T-helper 22 cell (primary cell): ENCODE measurements at places on chromosomes 16 and 17.
A peak's percentile ranks its signal among the peaks of the same experiment; 100 is the strongest.

DNA sequence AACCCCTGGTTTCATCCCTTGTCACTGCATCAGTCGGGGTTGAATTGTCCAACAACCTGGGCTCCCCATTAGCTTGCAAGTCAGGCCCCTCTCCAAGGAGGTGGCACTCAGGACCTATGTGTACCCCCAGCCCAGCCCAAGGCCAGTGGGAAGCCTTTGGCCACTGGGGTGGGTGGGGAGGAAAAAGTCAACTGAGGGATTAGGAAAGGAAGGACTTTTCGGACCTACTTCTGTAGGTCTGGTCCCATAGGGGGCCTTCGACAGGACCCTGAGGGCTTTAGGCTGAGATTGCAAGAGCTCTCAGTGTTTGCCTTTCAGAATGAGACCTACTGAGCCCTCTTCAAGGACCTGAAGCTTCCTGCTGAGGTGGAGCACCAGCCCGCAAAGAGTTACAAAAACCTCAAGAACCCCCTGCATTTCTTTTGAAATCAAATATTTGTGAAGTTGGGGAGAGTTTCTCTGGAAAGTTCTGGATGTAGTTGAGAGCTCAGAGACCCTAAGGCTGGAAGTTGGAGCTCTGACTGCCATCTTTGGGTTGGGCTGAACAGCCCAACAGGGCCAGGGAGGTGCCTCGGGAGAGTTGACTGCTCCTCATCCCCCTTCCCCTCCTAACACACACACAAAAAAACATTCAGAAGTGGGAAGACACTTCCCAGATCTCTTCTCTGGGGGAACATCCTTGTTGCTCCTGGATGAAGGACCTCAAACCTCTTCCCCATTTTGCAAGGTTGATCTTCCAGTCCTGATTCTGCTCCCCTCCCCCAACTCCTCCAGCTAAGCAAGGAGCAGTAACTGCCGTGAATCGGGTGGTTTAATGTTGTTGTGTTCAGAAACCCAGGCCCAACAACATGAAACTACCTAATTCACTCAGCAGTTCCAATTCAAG is 5.8 kb upstream of the HOXB9 start:
- no peak for DNase-seq

DNA sequence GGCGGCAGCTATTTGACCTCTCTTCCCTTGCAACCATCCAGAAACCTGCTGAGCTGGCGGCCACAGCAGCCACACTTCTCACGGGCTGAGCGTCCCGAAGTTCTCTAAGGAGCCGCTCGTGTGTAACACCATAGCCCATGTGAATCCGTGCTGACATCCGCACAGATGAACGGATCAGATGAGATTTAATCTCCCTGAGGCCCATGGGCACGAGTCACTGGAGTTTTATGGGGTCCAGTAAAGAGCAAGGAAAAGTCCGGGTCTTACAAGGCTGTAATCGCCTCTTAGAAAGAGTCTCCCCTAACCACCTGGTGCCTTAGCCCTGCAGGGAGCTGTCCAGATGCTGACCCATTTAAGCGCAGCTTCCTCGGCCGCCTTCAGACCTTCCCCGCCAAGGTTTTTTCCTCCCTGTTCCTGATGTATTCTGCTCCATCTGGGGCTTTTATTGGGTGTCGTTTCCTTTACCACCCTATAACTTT is 5.5 kb upstream of the CACNG5 start:
- DNase-seq = no peak

GRCh38 chr16:85900027-85900792 is 1.2 kb downstream of the IRF8 start:
- no peak for DNase-seq

GRCh38 chr16:19936441-19936840 is 51.8 kb upstream of the GPRC5B start:
- DNase-seq = no peak

DNA sequence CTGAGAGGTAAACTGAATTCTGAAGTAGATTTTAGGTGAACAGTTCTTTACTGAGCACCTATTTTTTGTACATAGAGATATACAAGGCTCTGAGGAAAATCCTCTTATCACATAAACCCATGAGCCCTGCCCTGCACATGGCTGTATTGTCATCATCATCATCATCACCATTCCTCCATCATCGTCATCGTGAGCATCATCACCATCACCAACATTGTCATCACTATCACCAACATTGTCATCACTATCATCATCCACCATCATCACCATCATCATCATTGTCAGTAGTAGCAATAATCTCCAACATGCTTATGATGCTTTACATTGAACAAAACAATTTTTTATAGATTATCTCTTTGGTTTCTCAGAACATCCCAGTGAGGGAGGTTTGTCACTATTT is 20.7 kb downstream of the ASIC2 start:
- DNase-seq = no peak

- DNase-seq = no peak
Observed at GRCh38 chr17:70169709-70170597, 621 bp downstream of the KCNJ2 start.

DNA sequence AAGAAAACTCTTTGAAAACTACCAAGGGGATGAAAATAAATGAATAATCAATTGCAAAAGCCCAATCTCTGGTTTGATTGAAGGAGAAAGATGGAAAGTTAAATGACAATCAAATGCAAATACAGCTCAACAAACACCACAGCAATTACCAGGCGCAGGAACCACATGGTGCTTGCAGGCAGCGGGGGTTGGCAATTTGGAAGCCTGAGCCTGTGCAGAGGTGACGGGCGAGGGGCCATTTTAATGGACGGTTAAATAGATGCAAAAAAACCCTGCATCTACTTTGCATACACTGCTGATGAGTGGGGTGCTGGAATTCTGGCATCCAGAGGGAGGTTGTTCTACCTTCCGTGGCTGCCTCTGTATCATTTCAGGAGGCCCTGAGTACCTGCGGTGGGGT is 4.8 kb upstream of the SEZ6 start:
- no peak for DNase-seq

- DNase-seq = no peak
Observed at GRCh38 chr17:75367312-75367711, 38.2 kb downstream of the GRB2 start.

- no peak for DNase-seq
Observed at GRCh38 chr17:82424001-82424862, 5.8 kb upstream of the OGFOD3 start.

- DNase-seq = no peak
Observed at GRCh38 chr16:68319185-68319908, 8.5 kb downstream of the PRMT7 start.

DNA sequence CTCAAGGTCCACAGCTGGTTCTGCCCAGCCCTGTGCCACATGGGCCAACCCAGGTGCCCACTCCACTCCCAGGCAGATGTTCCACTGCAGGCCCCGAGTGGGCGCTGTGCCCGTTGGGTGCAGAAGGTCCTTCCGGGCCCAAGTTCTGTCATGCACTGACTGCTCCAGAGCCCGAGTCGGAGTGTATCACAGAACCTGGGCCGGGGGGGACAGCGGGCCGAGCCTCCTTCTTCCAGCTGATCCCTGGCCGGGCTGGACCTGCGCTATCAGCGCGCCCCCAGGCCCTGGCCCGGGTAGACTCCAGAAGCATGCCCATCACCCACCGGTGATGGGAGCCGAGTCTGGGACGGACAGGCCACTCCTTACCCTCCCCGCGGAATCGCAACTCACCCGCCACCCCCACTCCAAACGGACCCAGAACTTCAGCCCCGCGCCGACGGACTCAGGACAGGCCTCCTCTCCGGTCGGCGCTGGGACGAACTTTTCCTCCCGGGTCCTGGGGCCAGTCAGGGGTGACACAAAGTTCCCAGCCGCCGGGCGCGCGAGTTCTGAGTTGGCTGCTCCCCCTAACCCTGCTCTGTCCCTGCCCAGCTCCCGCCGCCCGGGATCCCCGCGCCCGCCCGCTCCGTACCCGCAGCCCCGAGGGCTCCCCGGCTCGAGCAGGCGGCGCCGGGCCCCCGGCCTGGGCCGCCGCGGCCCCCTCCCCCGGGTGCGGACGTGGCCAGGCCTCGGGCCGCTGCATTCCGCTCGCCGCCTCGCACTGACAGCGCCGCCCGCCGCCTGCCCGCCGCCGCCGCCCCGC is at the start of gene COPZ2:
Gene COPZ2, minus strand, starts transcription at position 762 of the 802 bp plus-strand sequence. Its CDS starts 20 bp downstream, at position 742.
- DNase-seq = peak; percentile 45

DNA sequence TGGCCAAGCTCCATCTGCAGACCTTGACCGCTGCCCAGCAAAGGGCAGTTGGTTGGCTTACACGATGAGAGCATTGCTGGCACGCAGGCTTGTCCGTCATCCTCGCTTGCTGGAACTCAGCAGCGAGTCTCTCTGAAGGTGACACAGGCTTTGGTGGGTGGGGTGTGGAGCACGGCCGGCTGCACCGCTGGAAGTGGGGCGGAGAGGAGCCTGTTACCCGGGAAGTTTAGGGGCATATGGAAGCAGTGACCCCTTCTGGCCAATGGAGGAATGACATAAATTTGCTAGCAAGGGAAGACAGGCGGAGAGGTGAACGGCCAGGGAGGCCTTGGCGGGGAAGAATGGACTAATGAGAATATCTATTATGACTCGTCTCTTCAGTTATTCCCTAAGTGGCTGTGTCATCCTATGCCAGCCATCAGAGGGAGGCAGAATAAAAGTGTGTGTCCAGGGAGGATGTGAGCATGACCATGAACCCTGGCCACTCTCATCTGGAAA is 65.9 kb upstream of the SDK2 start:
- peak; percentile 19 for DNase-seq

GRCh38 chr17:67652433-67652832 is 65.3 kb upstream of the NOL11 start:
- DNase-seq = no peak

GRCh38 chr17:49694847-49695697 is 12.7 kb downstream of the SLC35B1 start:
- DNase-seq = peak; percentile 32

- no peak for DNase-seq
Observed at GRCh38 chr17:80948019-80948975, 43.3 kb upstream of the CHMP6 start.

DNA sequence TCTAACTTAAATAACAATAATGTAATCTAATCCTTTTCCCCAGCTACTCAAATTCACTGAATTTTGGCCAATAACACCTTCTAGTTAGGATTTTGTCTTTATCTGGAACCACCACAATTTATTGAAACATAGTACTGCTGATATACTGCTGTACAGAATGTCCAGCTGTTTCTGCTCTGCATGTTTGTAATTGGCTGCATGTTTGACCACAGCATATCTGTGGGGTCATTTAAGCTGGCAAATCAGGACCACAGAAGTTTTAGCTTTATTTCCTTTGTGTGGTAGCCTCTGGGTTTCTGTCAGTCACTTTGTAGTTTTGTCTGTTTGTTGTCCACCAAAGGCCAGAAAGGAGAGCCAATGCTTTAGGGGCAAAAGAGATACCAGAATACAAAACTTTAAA is 22.2 kb upstream of the RAB11FIP4 start:
- DNase-seq = no peak

- DNase-seq = no peak
Observed at GRCh38 chr16:9308356-9308801, 216.9 kb downstream of the HAPSTR1 start.

GRCh38 chr16:19338335-19338734 is 52.8 kb downstream of the CLEC19A start:
- no peak for DNase-seq

DNA sequence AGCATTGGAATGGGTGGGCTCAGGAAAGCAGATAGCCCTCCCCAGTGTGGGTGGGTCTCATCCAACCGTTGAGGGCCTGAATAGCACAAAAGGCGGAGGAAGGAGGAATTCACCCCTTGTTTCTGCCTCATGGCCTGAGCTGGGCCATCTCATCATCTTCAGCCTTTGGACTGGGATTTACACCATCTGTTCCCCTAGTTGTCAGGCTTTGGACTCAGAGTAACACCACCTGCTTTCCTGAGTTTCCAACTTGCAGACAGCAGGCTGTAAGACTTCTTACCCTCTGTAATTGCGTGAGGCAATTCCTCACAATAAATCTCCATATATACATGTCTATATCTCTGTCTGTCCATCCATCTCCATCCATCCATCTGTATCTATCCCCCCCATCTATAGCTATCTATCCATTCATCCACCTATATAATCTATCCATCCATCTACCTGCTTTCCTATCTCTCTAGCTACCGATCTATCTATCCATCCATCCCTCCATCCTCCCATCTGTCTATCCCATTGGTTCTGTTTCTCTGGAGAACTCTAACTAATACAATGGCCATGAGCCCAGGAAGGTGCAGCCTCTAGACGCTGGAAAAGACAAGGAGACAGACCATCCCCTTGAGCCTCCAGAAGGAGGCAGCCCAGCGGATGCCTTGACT is 21.3 kb downstream of the DNAH17 start:
- DNase-seq = no peak

GRCh38 chr16:31382485-31383161 is 10.5 kb upstream of the ITGAD start:
- no peak for DNase-seq
